ENCODE measurements at places on chromosomes 5 and 9.

- peak; percentile 40 for DNase-seq
These were observed 157.8 kb downstream of the MED10 start for GRCh38 chr5:6220346-6221088.

- no peak for DNase-seq
These were observed 134.6 kb downstream of the EDIL3 start for GRCh38 chr5:84249918-84250630.

DNA sequence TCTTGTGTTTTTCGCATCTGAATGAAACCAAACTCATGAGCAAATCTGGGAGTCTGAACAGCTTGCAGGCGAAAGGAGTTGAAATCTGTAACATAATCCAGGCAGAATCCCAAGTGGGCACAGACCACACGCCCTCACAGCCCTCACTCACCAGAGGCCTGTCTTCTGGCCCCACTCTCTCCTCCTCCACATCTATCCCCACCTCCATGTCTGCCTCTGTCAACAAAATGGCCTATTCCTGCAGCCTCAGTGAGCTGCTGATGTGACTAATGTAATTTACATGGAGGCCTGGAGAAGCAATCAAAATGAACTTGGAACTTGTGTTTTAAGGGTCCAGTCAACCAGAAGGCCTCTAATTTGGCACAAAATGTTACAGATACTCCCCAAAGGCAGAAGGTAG, 136.6 kb downstream of the GNA14 start:
- no peak for DNase-seq

- no peak for DNase-seq
These were observed 22.7 kb upstream of the RXRA start for GRCh38 chr9:134303601-134304000.

DNA sequence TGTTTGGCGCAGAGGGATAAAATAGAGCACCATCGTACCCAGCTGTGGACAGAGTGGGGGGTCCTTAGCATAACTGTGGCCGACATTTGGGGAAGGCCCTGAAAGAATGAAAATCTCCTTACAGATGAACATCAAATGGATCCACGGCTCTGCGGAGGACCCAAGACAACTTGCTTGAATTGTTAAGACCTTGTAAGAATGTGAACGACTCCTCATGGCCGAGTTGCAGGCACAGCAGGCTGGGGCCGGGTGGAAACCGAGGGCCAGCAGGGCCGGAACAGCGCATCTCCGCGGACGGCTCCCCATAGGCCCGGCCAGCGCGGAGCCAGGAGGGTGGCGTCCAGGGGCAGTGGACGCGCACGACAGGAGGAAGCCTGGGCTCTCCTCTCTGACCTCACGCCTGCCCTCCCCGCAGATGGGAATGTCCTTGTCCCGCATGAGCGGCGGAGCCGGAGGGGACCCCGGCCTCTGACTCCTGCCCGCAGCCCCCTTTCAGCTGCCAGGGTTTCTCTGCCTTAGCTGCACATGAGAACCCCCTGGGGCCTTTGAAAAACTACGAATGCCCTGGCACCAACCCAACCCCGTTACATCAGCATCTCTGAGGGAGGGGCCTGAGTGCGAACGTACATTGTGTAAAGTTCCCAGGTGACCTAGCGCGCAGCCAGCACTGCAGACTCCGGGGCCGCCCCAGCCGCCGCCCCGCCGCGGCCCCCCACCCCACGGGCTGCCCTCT, 36.2 kb upstream of the PTCH1 start:
- peak; percentile 75 for DNase-seq

GRCh38 chr5:151719228-151720000, 32.7 kb upstream of the SPARC start:
- DNase-seq: no peak

- DNase-seq: no peak
These were observed 33.0 kb downstream of the ARHGEF37 start for GRCh38 chr5:149614034-149614907.

GRCh38 chr5:15183520-15183919, 311.9 kb upstream of the ANKH start:
- no peak for DNase-seq

GRCh38 chr5:6553972-6554371, 78.9 kb downstream of the NSUN2 start:
- DNase-seq: no peak

- no peak for DNase-seq
These were observed 781 bp downstream of the NRG2 start for GRCh38 chr5:140042393-140042642.

- no peak for DNase-seq
These were observed 30.7 kb downstream of the TCF7 start for GRCh38 chr5:134145041-134145757.

- no peak for DNase-seq
These were observed 19.0 kb downstream of the ABL1 start for GRCh38 chr9:130854092-130854491.

DNA sequence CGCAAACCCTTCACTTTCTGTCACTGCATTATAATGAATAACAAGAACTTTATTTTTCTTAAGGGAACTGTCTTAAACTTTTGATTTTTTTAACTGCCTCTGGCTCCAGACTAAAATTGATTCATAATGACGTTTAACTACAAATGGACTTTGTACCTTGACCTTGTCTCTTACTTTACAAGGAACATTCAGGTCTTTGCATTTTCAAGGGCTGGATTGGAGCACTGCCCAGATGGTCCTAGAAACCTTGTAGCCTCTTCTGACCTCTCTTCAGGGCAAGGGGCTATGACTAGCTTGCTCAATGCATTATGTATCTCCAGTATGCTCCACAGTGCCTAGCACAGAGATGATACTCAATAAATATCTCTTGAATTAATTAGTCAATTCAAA, 612.6 kb upstream of the CLINT1 start:
- peak; percentile 47 for DNase-seq

- DNase-seq: no peak
These were observed 4.1 kb downstream of the KIF4B start for GRCh38 chr5:155017610-155018009.

DNA sequence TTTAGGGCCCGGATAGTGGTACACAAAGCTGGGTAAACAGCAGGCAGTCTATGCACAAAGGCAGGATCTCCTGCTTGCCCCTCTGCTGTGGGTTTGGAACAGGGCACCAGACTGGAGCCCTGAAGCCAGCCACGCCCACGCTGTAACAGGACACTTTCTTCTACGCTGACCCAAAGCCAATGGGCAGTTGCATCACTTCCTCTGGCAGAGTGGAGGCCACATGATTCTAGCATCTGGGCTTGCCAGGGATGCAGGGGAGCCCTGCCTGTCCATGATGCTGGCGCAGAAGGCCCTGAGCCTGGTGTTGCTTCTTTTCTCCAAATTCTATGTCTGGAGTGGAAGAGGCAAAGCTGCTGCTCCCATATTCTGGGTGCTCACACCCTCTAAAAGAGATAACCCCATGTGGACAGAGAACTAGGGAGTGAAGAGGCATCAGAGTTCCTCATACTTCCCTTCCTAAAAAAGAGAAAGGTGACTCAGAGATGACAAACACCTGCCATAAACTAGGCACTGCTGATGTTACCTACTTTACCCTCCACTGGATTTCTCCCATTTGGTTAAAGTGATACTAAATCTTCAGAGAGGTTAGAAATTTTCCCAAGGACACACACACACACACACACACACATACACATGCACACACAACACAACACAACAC, 260.3 kb upstream of the KLF4 start:
- DNase-seq: peak; percentile 87

DNA sequence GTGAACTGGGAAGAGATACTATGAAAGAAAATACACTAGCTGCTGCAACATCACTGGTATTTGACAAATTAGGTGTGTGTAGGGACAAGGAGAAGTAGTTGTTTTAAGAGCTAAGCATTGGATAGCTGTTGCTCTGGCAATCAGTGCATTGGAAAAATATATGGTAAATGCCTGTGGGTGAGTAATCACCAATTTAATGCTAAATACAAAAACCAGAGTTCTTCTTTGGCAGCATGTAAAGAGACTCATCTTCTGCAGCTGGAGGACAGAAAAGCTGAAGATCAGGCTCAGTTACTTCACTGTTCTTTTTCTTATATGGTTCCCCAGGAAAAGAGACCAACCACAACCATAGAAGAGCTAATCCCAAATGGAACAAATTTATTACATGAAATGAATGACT, 201.8 kb upstream of the MPDZ start:
- DNase-seq: no peak

- DNase-seq: no peak
These were observed 143.4 kb downstream of the MYO10 start for GRCh38 chr5:16792598-16793275.

GRCh38 chr9:89305868-89306267, 5.1 kb upstream of the CKS2 start:
- no peak for DNase-seq

- no peak for DNase-seq
These were observed 127.5 kb downstream of the RFK start for GRCh38 chr9:76266649-76267283.

DNA sequence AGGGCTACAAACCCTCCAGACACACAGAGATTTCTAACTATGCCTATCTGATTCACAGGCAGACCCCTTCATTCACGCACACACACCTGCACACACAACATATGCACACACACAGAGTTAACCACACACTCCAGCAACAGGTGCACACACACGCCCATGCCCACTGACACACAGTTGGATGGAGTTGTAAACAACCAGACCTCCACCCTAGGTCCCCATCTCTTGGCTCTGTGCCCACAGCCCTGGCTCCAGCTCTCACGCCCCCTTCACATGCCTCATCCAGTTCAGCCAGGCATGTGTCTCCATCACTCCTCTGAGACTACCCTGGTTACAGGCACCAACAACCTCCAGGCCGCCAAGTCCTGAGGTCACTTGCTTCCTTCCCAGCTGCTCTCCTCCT, 61.1 kb downstream of the PSD2 start:
- DNase-seq: no peak

GRCh38 chr9:77893706-77894105, 137.9 kb downstream of the GNAQ start:
- DNase-seq: no peak

DNA sequence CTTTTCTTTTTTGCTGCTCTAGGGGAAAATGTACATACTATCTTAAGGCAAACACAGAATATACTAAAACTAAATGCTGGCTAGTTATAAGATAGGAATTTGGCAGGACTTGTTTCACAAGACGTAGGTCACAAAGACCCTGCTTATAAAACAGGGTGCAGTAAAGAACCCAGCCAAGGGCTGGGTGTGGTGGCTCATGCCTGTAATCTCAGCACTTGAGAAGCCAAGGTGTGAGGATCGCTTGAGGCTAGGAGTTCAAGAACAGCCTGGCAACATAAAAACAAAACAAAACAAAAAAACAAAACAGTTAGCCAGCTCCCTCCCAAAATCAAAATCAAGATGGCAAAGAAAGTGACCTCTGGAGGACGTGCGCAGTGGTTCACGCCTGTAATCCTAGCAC, 49.5 kb upstream of the DENND4C start:
- DNase-seq: no peak

GRCh38 chr5:172726966-172727365, 44.0 kb downstream of the DUSP1 start:
- DNase-seq: no peak

DNA sequence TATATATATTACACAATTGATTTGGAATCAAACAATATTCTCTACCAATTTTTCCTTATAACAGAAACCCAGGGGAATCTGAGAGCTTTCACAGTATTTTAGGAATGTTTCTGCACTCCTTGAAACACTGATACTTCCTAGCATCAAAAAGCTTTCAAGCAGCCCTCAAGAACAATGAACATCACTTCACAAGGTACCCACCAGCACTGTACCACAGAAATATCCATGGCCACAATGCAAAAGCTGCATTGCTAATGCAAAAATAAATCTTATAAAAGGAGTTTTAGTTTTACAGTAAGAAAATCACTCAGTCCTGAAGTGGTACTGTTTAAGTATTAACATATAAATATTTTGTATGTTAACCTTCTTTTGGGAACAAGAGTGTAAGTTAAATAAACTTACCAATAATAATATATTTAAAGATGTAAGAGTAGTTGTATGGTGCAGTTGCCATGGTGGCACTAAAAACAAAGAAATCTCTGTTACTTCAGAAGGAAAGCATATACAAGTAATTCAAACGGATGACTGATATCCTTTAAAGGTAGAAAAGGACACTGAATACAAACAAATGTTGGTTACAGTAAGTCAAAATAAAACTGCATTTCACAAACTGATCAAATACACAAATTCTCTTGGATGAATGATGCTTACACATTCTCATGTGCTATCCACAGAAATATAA, 8.6 kb downstream of the RAB14 start:
- DNase-seq: no peak

GRCh38 chr5:164277720-164278119, 772.3 kb downstream of the MAT2B start:
- DNase-seq: no peak

DNA sequence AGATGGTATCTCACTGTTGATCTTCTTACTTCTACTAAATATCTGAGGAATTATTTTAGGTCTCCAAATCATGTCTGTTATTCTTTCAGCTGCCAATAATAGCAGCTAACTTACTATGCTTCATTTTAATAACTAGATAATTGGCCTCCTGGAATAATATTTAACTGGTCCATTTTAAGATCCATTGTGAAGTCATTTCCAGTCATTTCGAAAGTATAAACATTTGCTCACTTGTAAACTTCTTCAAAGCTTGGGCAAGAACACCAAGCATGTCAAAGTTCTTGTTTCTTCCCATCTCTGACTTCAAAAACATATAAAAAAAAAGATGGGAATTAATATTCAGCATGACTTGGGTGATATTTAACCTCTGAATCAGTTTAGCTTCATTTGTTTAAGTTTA, 61.4 kb upstream of the MRPS30 start:
- no peak for DNase-seq

DNA sequence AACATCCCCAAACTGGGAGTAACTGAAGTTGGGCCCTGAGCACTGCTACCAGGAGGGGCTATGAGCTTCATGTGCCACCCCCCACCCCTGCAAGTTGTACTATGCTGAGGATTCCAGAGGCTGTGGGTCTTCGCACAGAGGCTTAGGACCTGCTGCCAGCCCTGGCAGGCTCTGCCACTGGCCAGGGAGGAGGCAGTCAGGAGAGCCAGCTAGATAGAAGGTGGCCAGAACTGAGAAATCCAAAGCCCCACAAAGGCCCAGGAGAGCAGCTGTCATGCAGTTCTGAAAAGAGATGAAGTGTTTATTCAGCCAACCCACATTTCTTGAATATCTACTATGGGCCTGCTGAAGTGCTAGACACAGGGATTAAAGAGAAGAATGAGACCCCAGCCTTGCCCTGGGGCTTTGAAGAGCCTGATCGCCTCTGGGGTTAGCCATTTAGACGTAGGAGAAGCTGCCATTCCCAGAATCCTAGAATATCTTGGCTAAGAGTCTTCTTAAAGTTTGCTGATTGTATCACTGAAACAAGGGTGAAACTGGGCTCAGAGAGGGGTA, 1.4 kb downstream of the ALAD start:
- no peak for DNase-seq

GRCh38 chr9:113381909-113382411, 5.2 kb upstream of the HDHD3 start:
- DNase-seq: peak; percentile 70

Measured in upper lobe of left lung (tissue), 6 donors.